ENCODE measurements at places on chromosomes 16 and 17. TPM values are rescaled to one million over a fixed set of nuclear protein-coding genes. Genes with fewer than 3 reads are reported as not detected.
A peak's percentile ranks its signal among the peaks of the same experiment; 100 is the strongest.

TPSG1 gene
- 0.27 TPM for total RNA-seq

NOS2 gene
- total RNA-seq = 0.11 TPM

NPIPB13 gene
- total RNA-seq = 2.4 TPM

AURKB gene
- 11.2 TPM for total RNA-seq

ABCA6 gene
- 4.2 TPM for total RNA-seq

ABCC6 gene
- total RNA-seq = not detected

KCNH6 gene
- not detected for total RNA-seq

SCN4A gene
- total RNA-seq = under 0.01 TPM

KSR1 gene
- 31.9 TPM for total RNA-seq

C17orf50 gene
- not detected for total RNA-seq

LAT gene
- total RNA-seq = 7.4 TPM

- no peaks in the 10 kb centered on the region for H3K36me3 ChIP-seq
- no peak overlapping the region for H3K4me3 ChIP-seq
- DNase-seq = no peak
- no peaks in the 10 kb centered on the region for H3K4me1 ChIP-seq
These were observed 69.4 kb upstream of the NKD1 start for GRCh38 chr16:50478773-50479149.

DNA sequence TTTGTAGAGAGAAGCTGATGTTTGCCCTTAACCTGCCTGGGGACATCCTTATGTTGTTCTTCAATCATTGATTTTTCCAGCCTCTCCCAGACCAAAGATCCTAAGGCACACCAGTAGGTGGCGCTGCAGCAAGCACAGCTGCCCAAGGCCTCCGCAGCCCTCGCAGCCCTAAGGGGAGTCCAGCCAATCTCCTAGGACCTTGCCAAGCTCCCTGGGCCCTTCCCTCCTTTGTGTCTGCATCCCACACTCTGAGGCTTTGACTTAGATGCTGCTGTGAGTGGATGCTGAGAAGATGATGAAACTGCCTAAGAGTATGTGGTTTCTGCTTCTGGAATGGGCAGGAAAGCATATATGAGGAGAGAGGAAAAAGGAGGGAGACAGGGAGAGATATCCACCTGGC lies 47.1 kb downstream of the SPACA3 start:
- no peak overlapping the region for H3K27ac ChIP-seq
- no peaks in the 10 kb centered on the region for H3K36me3 ChIP-seq
- H3K4me3 ChIP-seq = no peak overlapping the region
- no peaks in the 10 kb centered on the region for H3K4me1 ChIP-seq
- H3K27me3 ChIP-seq = peaks cover 57% of the 10 kb centered on the region
- DNase-seq = no peak

- H3K4me3 ChIP-seq = peak overlapping the region; percentile 16
- no peaks in the 10 kb centered on the region for H3K36me3 ChIP-seq
- DNase-seq = no peak
- no peaks in the 10 kb centered on the region for H3K27me3 ChIP-seq
- H3K27ac ChIP-seq = peak overlapping the region; percentile 78
These were observed 18.7 kb downstream of the CEP295NL start for GRCh38 chr17:78884148-78884825.

GRCh38 chr17:52336796-52337195 lies 178.3 kb upstream of the CA10 start:
- DNase-seq = no peak
- H3K36me3 ChIP-seq = no peaks in the 10 kb centered on the region
- H3K4me3 ChIP-seq = no peak overlapping the region
- H3K4me1 ChIP-seq = no peaks in the 10 kb centered on the region

- H3K4me1 ChIP-seq = peaks cover 51% of the 10 kb centered on the region
- no peaks in the 10 kb centered on the region for H3K27me3 ChIP-seq
- no peak for DNase-seq
- peak overlapping the region; percentile 18 for H3K4me3 ChIP-seq
These were observed 25.2 kb upstream of the USP36 start for GRCh38 chr17:78865682-78866390.

DNA sequence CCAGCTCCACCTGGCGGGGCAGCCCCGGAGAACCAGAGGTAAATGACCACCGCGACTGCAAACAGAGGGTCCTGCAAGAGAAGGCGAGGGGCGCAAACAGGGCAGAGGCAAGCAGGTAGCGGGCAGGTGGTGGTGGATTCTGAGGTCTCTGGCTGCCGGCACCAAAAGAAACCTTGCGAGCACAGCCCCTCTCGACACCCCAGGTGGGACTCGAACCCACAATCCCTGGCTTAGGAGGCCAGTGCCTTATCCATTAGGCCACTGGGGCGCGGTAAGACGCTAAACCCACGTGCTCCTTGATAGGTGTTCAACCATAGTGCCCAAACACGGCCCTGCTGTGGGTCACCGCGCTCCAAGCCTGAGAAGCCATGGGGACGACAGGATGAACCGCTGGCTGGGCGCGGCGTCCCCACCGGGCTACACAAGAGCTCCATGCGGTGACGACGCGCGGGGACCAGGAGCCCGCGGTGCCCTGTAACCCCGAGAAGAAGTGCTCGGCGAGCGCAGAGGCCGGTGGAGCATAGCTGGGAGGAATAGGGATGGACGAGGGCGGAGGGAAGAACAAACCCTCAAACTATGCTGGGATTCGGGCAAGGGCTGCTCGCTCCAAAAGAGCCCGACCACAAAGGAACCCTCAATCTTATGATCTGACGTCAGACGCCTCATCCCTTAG lies 12.4 kb downstream of the ATP5PD start:
- H3K36me3 ChIP-seq = peaks cover 9% of the 10 kb centered on the region
- peaks cover 40% of the 10 kb centered on the region for H3K4me1 ChIP-seq
- no peak for DNase-seq
- no peaks in the 10 kb centered on the region for H3K27me3 ChIP-seq
- peak overlapping the region; percentile 72 for H3K4me3 ChIP-seq
- peak overlapping the region; percentile 95 for H3K27ac ChIP-seq

- H3K36me3 ChIP-seq = no peaks in the 10 kb centered on the region
- H3K27me3 ChIP-seq = no peaks in the 10 kb centered on the region
- H3K4me1 ChIP-seq = peaks cover 69% of the 10 kb centered on the region
- H3K27ac ChIP-seq = peak overlapping the region; percentile 91
- DNase-seq = no peak
- H3K4me3 ChIP-seq = no peak overlapping the region
These were observed 51.0 kb upstream of the WSB1 start for GRCh38 chr17:27242951-27243350.

- no peak overlapping the region for H3K4me3 ChIP-seq
- no peak overlapping the region for H3K27ac ChIP-seq
- no peaks in the 10 kb centered on the region for H3K4me1 ChIP-seq
- no peaks in the 10 kb centered on the region for H3K27me3 ChIP-seq
These were observed 864 bp upstream of the UMOD start for GRCh38 chr16:20353379-20353778.

- no peaks in the 10 kb centered on the region for H3K27me3 ChIP-seq
- H3K36me3 ChIP-seq = no peaks in the 10 kb centered on the region
- no peak overlapping the region for H3K27ac ChIP-seq
These were observed 5.2 kb downstream of the C16orf46 start for GRCh38 chr16:81071805-81072204.

DNA sequence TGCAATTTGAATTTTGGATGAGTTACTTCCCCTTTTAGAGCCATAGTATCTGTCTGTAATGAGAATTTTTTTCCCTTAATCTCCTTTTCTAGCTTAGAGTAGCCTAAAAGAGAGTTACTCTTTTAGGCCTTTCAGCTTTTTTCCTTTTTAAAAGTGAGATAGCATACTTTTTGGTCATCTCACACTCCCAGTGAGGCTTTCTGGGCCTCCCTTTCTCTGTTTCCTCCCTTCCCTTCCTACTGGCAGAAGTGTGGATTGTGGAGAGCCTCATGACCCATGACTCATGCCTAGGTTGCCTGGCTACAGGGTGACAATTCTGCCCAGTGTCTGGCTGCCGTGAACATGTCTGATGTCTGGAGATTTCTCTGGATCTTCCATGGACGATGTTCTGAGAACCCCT lies 15.2 kb downstream of the KRT23 start:
- H3K4me3 ChIP-seq = no peak overlapping the region
- H3K36me3 ChIP-seq = no peaks in the 10 kb centered on the region
- no peaks in the 10 kb centered on the region for H3K4me1 ChIP-seq
- DNase-seq = no peak
- no peak overlapping the region for H3K27ac ChIP-seq
- H3K27me3 ChIP-seq = no peaks in the 10 kb centered on the region

- no peak for DNase-seq
- H3K27me3 ChIP-seq = no peaks in the 10 kb centered on the region
- no peak overlapping the region for H3K4me3 ChIP-seq
- peaks cover 75% of the 10 kb centered on the region for H3K36me3 ChIP-seq
- peaks cover 22% of the 10 kb centered on the region for H3K4me1 ChIP-seq
These were observed 16.2 kb upstream of the NFATC3 start for GRCh38 chr16:68068926-68069325.

DNA sequence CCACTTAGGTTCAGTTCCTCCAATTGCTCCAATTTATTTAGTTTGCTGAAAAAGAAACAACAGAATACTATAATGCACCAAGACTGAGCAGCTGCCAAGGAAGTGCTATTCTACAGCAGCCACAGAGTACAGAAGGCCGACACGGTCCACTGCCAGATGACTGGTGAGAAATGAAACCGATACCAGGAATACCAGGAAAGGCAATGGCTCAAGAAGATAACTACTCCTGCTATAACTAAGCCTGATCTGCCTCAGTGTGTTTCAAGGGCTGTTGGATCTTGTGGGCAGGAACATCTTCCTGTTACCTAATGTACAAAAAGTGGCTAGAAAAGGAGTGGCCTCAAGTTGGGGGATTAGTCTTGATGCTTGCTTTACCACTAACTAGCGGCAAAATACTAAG lies 32.8 kb downstream of the MARVELD3 start:
- no peaks in the 10 kb centered on the region for H3K4me1 ChIP-seq
- H3K4me3 ChIP-seq = no peak overlapping the region
- no peak for DNase-seq
- H3K36me3 ChIP-seq = no peaks in the 10 kb centered on the region

- H3K4me1 ChIP-seq = no peaks in the 10 kb centered on the region
- H3K36me3 ChIP-seq = no peaks in the 10 kb centered on the region
- DNase-seq = no peak
- no peak overlapping the region for H3K4me3 ChIP-seq
- no peaks in the 10 kb centered on the region for H3K27me3 ChIP-seq
- no peak overlapping the region for H3K27ac ChIP-seq
These were observed 7.5 kb upstream of the DOK4 start for GRCh38 chr16:57493767-57494166.

- peaks cover 12% of the 10 kb centered on the region for H3K4me1 ChIP-seq
- H3K4me3 ChIP-seq = no peak overlapping the region
- H3K27ac ChIP-seq = no peak overlapping the region
- no peak for DNase-seq
- H3K27me3 ChIP-seq = no peaks in the 10 kb centered on the region
These were observed 1.7 kb downstream of the ADAMTS18 start for GRCh38 chr16:77433146-77433545.

GRCh38 chr17:3921502-3922319 lies 5.4 kb upstream of the P2RX1 start:
- no peaks in the 10 kb centered on the region for H3K27me3 ChIP-seq
- peak overlapping the region; percentile 77 for H3K27ac ChIP-seq
- H3K4me1 ChIP-seq = peaks cover 13% of the 10 kb centered on the region
- H3K36me3 ChIP-seq = no peaks in the 10 kb centered on the region
- H3K4me3 ChIP-seq = no peak overlapping the region
- DNase-seq = no peak

- H3K27me3 ChIP-seq = no peaks in the 10 kb centered on the region
- DNase-seq = no peak
- peak within 1 kb of the TSS; percentile 42 for H3K4me3 ChIP-seq
These were observed at the start of gene TSPOAP1 for GRCh38 chr17:58328195-58329034. TSS of gene TSPOAP1 (minus strand) at chr17:58328795. CDS start at chr17:58327920, 875 bp downstream.

GRCh38 chr16:35737076-35737475 lies 2277.7 kb downstream of the TP53TG3F start:
- H3K4me3 ChIP-seq = no peak overlapping the region
- no peaks in the 10 kb centered on the region for H3K36me3 ChIP-seq
- H3K4me1 ChIP-seq = no peaks in the 10 kb centered on the region
- H3K27me3 ChIP-seq = no peaks in the 10 kb centered on the region

GRCh38 chr17:58236394-58236793 lies 2.0 kb upstream of the LPO start:
- no peak for DNase-seq
- no peak overlapping the region for H3K27ac ChIP-seq
- H3K4me3 ChIP-seq = no peak overlapping the region
- H3K36me3 ChIP-seq = no peaks in the 10 kb centered on the region
- H3K4me1 ChIP-seq = no peaks in the 10 kb centered on the region
- H3K27me3 ChIP-seq = peaks cover 94% of the 10 kb centered on the region

DNA sequence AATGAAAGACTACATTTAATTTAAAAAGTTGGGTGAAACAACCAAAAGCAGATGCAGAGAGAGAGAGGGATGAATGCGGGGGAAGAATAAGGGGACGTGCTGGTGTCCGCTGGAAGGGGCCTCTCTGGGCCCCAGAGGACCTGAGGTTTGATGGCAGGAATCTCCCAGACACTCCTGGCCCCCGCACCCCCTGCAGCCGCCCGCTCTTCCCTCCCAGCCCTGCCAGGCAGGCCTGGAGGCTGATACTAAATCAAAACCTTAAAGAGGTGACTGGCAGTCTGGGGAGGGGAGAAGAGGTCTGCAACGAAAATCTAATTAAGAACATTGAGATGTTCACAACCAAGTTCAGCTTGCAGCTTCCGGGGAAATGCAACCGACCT lies 2.4 kb downstream of the FOXL1 start:
- no peak overlapping the region for H3K27ac ChIP-seq
- H3K4me3 ChIP-seq = no peak overlapping the region
- DNase-seq = no peak
- H3K4me1 ChIP-seq = peaks cover 7% of the 10 kb centered on the region
- H3K27me3 ChIP-seq = peaks cover 25% of the 10 kb centered on the region

DNA sequence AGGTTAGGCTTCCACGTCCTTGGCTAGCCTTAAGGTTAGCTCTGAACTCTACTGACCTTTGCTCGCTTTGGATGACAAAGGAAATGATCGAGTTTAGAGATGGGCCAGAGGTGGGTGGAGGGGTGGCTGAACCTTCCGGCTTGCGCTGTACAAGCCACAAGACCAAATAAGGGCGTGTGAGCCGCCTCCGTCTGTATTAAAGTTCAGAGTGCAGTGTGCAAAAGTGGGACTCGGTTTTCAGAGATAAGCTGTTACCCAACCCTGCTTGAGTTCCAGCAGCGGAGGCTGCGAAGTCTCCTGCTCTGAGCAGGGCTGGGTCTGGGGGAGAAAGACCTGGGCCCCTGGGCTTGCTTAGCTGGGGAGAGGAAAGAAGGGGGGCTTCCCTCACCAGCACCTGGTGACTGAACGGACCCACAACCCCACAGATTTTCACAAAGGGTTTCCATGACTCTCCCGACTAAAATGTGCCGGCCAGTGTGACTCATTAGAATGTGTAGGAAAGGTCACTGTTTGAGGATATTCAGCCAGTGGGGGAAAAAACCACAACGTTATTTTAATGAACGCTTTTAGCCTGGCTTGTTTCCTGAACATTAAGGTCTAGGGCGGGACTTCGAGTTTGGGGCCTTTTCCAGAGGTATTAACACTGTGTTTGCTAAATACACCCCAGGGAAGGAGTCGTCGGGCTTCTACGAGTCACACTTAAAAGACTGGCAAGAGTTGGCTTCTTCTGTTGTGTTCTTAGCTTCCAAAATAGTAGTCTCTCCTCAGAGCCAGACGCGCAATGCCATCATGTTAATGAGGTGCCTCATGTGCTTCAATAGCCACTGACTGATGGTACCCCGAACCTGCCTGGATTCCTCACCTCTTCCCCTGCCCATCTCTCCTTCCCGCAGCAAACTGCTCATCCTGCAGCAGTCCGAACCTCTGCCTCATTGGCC lies 67.0 kb downstream of the CENPV start:
- peak; percentile 26 for DNase-seq
- H3K27ac ChIP-seq = peak overlapping the region; percentile 67
- H3K27me3 ChIP-seq = no peaks in the 10 kb centered on the region
- H3K4me1 ChIP-seq = peaks cover 39% of the 10 kb centered on the region
- H3K4me3 ChIP-seq = no peak overlapping the region

Measured in esophagus squamous epithelium (tissue), 5 donors.